Activated naive CD4-positive, alpha-beta T cell treated with anti-CD3 and anti-CD28 coated beads for 36 hours (primary cell): ENCODE measurements at places on chromosomes 5 and 9. TPM values are rescaled to one million over a fixed set of nuclear protein-coding genes. Genes with fewer than 3 reads are reported as not detected.

CER1 gene
- total RNA-seq: not detected

GNA14 gene
- total RNA-seq: not detected

HSD17B4 gene
- 85.6 TPM for total RNA-seq

SH3TC2 gene
- total RNA-seq: not detected

AMACR gene
- 10.1 TPM for total RNA-seq

PROB1 gene
- 1.1 TPM for total RNA-seq

GFI1B gene
- not detected for total RNA-seq

EFNA5 gene
- not detected for total RNA-seq

SNCAIP gene
- total RNA-seq: not detected

WDR38 gene
- total RNA-seq: not detected

MYOT gene
- not detected for total RNA-seq

DNA sequence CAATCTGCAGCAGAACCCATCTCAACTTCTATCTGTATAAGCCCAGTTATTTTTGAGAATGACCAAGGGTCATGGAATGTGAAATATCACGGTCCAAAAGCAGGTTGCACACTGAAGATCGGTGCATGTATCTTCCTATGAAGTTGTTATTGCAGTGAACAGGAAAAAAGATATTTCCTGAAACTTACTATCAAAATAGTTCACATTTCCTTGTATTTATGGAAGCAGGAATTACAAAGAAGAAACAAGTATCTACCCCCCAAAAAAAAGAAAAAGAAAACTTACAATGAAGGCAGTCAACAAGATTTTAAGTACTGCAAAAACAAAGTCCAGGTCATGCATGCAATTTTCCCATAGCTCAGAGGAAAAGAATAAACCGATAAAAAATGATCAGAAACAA is 70.0 kb downstream of the MPDZ start:
- no peak for DNase-seq
- H3K4me1 ChIP-seq: no peaks in the 10 kb centered on the region
- H3K27me3 ChIP-seq: no peaks in the 10 kb centered on the region

DNA sequence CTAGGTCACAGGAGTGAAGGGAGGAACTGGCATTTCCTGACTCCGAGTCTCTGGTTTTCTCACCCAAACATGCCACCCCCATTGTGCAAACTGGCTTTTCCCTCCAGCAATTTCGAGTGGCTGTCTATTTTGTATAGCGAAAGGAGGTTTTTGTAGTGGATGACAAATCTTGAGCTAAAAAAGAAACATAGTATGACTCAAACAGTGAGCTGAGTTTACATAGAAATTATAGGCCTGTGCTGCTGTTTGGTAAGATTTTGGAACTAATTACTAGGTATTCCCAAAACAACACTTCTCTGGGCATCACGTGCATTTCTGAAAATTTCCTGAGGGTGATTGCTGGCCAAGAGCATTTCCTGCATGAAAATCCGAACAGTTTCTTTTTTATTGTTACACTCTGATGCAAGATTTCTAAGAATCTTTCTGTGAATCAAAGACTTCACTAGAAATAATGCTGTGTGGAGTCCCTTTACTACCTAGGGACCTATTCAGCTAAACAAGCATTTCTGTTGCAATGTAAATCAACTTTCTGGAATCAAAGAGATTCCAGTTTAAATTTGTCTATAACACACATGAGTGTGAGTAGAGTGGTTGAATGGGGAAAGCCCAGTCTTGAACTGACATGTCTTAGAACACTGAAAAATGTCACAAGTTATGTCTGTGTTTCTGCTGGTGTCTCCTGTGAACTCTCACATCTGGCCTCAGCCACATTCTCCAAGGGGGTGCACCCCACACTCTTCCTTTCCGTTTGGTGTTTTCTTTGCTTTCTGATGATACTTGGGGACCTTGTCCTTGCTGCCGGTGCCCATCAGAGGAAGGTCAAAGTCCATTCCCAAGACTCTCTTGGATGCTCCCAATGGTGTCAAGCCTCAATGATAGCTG is 33.3 kb upstream of the DAPK1 start:
- no peaks in the 10 kb centered on the region for H3K27me3 ChIP-seq
- peaks cover 12% of the 10 kb centered on the region for H3K4me1 ChIP-seq
- no peaks in the 10 kb centered on the region for H3K36me3 ChIP-seq
- H3K27ac ChIP-seq: peak overlapping the region; percentile 75
- no peak overlapping the region for H3K4me3 ChIP-seq
- peak; percentile 40 for DNase-seq

DNA sequence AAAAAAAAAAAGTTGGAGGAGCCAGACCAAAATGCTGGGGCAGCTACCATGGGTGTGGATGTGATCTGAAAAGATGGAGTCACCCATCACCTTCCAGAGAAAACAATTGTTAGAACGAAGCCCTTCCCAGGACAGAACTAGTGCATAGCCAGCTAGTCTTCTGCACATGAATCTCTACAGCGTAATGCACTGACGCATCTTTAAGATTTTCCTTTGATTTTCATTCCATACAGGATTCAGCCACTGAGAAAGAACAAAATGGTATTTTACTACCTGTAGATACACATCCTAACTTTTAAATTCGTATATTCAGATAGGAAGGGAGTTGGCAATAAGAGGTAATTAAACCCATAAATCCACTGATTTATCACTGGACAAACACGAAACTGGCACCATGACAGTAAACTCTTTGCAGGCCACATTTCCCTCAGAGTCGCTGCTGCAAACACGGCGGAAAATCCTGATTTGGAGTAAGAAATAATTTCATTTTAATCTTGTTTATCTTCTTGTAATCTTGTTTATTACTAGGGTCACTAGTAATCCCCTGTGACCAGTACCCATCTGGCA is 206.6 kb downstream of the SPOCK1 start:
- no peak for DNase-seq
- H3K4me3 ChIP-seq: no peak overlapping the region
- peaks cover 3% of the 10 kb centered on the region for H3K27me3 ChIP-seq
- H3K4me1 ChIP-seq: no peaks in the 10 kb centered on the region
- no peaks in the 10 kb centered on the region for H3K36me3 ChIP-seq

- peaks cover 38% of the 10 kb centered on the region for H3K36me3 ChIP-seq
- peaks cover 75% of the 10 kb centered on the region for H3K4me1 ChIP-seq
- peak overlapping the region; percentile 59 for H3K4me3 ChIP-seq
- H3K27me3 ChIP-seq: no peaks in the 10 kb centered on the region
- DNase-seq: no peak
- H3K27ac ChIP-seq: peak overlapping the region; percentile 82
These were observed 6.9 kb upstream of the AKNA start for GRCh38 chr9:114394523-114395333.

DNA sequence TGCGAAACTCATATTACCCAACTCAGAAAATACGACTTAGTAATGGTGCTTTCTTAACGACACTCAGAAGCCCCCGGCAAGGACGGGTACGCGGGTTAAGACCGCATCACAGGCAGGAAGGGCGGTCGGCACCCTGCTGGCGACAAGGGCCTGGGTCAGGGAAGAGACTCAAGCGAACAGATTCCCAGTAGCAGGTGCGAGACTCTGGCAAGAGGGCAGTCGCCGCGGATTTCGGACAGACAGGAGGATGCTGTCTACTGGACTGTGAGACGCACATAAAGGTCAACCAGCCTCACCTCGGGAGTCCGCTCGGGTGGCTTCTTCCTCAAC is 398 bp downstream of the RAPGEF6 start:
- peak overlapping the region; percentile 94 for H3K4me3 ChIP-seq
- peak overlapping the region; percentile 98 for H3K27ac ChIP-seq
- peak; percentile 68 for DNase-seq
- peaks cover 2% of the 10 kb centered on the region for H3K36me3 ChIP-seq
- H3K4me1 ChIP-seq: peaks cover 26% of the 10 kb centered on the region
- H3K27me3 ChIP-seq: no peaks in the 10 kb centered on the region

- H3K4me1 ChIP-seq: no peaks in the 10 kb centered on the region
- DNase-seq: no peak
- H3K27me3 ChIP-seq: peaks cover 4% of the 10 kb centered on the region
- H3K27ac ChIP-seq: no peak overlapping the region
These were observed 22.7 kb upstream of the SH3RF2 start for GRCh38 chr5:145913701-145914100.

DNA sequence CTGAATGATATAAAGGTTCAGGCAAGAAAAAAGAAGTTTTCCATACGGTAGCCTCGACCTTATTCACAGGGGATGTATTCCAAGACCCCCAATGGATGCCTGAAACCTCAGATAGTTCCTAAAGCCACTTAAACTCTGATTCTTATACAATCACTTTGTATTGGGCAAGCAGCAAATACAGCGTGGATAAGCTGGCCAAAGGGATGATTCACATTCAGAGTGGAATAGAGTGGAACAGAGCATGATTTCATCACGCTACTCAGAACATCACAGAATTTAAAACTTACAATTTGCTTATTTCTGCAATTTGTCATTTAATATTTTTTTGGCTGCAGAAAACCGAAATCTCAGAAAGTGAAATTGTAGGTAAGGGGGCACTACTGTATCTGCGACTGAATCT is 40.5 kb upstream of the CDH18 start:
- H3K4me3 ChIP-seq: no peak overlapping the region
- H3K36me3 ChIP-seq: no peaks in the 10 kb centered on the region
- H3K27me3 ChIP-seq: no peaks in the 10 kb centered on the region
- no peaks in the 10 kb centered on the region for H3K4me1 ChIP-seq

- H3K27me3 ChIP-seq: no peaks in the 10 kb centered on the region
- no peak overlapping the region for H3K4me3 ChIP-seq
- H3K4me1 ChIP-seq: peaks cover 19% of the 10 kb centered on the region
- peaks cover 8% of the 10 kb centered on the region for H3K36me3 ChIP-seq
- H3K27ac ChIP-seq: no peak overlapping the region
These were observed 24.7 kb downstream of the MAPKAP1 start for GRCh38 chr9:125682340-125682739.

- no peak overlapping the region for H3K4me3 ChIP-seq
- H3K27ac ChIP-seq: no peak overlapping the region
- DNase-seq: no peak
These were observed 237.7 kb downstream of the ADAMTS6 start for GRCh38 chr5:65244031-65244430.

DNA sequence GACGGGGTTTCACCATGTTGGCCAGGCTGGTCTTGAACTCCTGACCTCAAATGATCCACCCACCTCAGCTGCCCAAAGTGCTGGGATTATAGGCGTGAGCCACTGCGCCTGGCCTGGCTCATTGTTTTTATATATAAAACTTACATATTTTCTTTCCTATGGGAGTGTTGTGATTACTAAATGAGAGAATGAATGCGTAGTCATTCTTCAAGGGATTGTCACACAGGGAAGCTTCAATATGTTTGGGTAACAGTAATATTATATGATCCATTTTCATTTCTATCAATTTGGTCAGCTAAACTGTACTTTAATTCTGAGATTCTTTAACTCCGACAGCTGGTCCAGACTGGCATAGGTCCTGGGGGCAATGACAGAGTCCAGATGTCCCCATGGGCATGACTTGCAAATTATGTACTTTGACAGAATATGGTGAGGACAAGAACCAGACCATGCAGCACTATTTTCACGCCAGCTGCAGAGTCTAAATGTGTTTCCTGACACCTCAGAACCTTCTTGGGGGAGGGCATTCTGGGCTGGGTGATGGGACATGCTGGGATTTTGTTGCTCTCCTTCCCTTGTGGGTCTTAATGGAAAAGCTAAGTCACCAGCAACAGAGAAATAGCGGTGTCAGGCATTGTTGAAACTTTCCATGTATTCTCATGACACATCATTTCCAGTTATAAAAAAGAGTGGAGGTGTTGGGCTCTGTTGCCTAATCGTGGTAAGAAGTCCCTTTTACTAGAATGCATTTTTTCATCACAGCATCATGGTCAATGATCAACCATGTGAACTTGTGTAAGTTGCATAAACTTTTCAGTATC is 40.9 kb upstream of the TNC start:
- H3K4me1 ChIP-seq: peaks cover 3% of the 10 kb centered on the region
- no peaks in the 10 kb centered on the region for H3K36me3 ChIP-seq
- H3K27me3 ChIP-seq: peaks cover 21% of the 10 kb centered on the region
- no peak for DNase-seq

DNA sequence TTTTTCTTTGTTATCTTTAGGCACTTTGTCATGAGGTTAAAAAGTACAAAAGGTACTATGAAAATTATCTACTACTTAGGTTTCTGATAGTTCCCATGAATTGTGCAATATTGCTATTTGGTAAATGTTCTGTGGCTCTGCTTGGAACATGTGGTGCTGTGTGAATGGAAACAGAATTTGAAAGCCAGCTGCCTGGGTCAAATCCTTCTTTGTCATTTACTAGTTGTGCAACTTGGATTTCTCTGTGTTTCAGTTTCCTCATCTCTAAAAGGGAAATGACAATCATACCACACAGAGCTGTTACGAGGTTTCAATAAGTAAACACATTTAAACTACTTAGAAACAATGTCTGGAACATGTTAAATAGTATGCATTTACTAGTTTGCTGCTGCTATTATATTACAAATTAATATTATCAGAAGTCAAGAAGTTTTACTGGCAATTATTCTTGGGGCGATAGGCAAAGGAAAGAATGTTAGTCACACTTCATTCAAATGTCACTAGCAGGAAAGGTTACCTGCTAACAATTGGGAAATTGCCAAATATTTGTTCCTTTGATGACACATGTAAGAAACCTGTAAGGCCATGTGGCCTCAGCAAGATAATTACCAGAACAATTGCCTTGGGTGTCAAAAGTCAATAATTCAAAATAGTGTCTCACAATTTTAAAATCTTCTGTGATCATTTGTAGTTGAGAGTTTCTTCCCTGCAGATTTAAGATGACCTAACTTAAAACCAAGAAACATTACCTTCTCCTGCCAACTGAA is 184.8 kb downstream of the KIAA0825 start:
- H3K36me3 ChIP-seq: peaks cover 2% of the 10 kb centered on the region
- no peaks in the 10 kb centered on the region for H3K4me1 ChIP-seq
- H3K4me3 ChIP-seq: no peak overlapping the region
- no peaks in the 10 kb centered on the region for H3K27me3 ChIP-seq
- H3K27ac ChIP-seq: no peak overlapping the region

- peaks cover 12% of the 10 kb centered on the region for H3K4me1 ChIP-seq
- peaks cover under 1% of the 10 kb centered on the region for H3K36me3 ChIP-seq
- DNase-seq: no peak
- H3K4me3 ChIP-seq: peak overlapping the region; percentile 7
- H3K27ac ChIP-seq: peak overlapping the region; percentile 66
- H3K27me3 ChIP-seq: no peaks in the 10 kb centered on the region
These were observed 39.6 kb downstream of the POC5 start for GRCh38 chr5:75677607-75678006.

GRCh38 chr5:61052882-61053281 is 107.9 kb downstream of the NDUFAF2 start:
- H3K27ac ChIP-seq: no peak overlapping the region
- no peaks in the 10 kb centered on the region for H3K4me1 ChIP-seq
- H3K27me3 ChIP-seq: no peaks in the 10 kb centered on the region
- H3K36me3 ChIP-seq: peaks cover 5% of the 10 kb centered on the region
- H3K4me3 ChIP-seq: no peak overlapping the region

DNA sequence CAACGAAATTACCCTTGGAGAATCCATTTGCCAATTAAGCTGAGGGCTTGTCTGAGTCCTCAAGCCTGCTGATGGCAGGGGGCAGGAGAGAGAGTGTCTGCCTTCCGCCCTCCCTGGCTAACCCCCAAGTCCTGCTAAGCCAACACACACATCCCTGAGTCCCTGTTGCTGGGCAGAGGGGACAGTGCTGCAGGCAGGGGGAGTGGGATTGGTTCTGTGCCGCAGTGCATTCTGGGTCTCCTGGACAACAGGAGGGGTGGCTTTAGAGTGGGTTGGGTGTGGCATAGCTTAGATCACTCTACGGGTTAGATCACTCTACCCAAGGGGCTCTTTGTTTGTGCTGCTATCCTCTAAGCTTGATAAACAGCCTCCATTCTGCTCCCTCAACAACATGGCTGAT is 427.7 kb downstream of the CDK5RAP2 start:
- H3K27ac ChIP-seq: no peak overlapping the region
- H3K4me1 ChIP-seq: no peaks in the 10 kb centered on the region
- no peak for DNase-seq
- H3K4me3 ChIP-seq: no peak overlapping the region
- H3K36me3 ChIP-seq: no peaks in the 10 kb centered on the region
